ENCODE measurements at places on chromosomes 3 and 15.

DNA sequence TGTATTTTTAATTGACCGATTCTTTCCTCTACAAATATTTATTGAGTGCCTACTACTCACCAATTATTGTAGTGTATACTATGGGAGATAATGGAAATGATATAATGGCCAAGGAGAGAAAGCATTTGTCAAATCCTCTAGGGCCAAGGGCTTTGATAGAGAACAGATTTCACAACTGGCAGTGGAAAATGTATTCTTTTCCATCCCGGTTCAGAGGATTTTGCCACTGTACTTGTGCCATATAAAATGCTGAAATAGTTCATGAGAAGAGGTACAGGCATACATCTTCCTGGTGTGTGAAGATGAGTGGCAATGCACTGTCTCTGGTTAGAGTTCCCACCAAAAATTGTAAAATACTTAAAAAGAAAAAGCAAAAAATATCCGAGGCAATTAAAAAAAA lies 451.6 kb upstream of the TPRG1 start:
- H3K27ac ChIP-seq: no peak overlapping the region
- H3K4me1 ChIP-seq: peaks cover 2% of the 10 kb centered on the region
- no peak overlapping the region for H3K4me3 ChIP-seq

GRCh38 chr15:70051948-70052633 lies 45.6 kb downstream of the TLE3 start:
- no peaks in the 10 kb centered on the region for H3K27me3 ChIP-seq
- H3K4me3 ChIP-seq: no peak overlapping the region
- H3K27ac ChIP-seq: peak overlapping the region; percentile 49
- no peaks in the 10 kb centered on the region for H3K4me1 ChIP-seq

DNA sequence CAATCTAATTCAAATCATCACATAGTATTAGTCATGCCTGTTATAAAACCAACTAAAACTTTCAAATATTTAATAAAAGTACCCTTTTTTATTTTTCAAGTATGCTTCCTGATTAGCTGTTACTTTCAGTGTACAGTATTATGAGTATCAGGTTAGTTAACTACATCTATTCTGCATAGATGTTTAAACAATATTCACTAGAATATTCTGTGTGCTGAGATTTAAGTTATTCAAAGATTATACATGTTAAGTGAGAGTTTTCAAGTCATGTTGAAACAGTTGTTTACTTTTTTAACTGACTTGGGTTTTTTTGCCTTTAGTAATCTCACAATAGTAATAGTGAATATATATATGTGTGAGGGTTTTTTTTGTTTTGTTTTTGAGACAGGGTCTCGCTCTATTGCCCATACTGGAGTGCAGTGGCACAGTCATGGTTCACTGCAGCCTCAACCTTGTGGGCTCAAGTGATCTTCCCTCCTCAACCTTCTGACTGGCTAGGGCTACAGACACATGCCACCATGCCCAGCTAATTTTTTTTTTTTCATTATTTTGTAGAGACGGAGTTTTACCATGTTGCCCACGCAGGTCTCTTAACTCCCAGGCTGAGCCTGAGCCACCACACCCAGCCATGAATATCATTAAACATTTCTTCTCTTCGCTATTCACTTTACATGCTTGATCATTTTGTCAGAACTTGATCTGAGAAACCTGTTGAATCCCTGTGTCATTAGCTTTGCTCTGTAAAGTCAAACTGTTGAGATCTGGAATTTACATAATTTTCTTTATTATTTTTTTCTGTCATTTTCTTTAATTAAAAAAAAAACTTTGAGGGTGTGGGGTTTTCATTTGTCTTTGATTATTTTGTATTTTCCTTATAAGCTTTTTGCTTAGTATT lies 286.2 kb upstream of the UBE2E1 start:
- H3K4me3 ChIP-seq: no peak overlapping the region
- DNase-seq: no peak
- no peaks in the 10 kb centered on the region for H3K4me1 ChIP-seq

DNA sequence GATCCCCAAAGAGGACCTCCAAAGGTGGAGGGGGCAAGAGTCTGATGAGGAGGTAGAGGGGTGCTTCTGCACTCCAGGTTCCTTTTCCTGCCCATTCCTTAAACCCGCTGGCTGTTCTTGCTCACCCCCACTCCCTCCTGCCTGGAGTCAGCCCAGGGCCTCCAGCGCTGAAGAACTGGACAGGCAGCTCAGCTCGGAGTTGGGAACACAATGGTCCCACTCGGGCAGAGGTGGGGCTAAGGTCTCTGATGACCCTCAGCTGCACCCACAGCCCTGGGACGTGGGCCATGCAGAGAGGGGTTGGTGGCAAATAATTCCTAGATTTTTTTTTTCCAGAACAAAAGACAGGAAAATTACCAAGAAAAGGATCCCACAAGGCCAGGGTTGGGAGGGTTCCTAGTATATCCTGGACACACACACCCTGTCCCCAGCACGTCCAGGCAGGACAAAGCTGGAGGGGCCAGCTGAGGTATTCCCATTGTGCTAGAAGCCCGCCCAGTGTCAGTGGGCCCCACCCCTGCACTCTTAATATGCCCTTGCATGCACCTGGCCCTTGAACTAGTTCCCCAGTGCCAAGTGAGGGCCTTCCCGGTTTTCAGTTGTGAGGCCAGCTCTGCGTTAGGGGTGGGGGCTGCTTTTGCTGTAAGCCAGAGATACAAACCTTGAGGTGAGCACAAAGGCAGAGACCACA lies 22.1 kb upstream of the IP6K2 start:
- no peak for DNase-seq
- H3K36me3 ChIP-seq: no peaks in the 10 kb centered on the region
- H3K4me1 ChIP-seq: peaks cover 3% of the 10 kb centered on the region
- H3K4me3 ChIP-seq: no peak overlapping the region

DNA sequence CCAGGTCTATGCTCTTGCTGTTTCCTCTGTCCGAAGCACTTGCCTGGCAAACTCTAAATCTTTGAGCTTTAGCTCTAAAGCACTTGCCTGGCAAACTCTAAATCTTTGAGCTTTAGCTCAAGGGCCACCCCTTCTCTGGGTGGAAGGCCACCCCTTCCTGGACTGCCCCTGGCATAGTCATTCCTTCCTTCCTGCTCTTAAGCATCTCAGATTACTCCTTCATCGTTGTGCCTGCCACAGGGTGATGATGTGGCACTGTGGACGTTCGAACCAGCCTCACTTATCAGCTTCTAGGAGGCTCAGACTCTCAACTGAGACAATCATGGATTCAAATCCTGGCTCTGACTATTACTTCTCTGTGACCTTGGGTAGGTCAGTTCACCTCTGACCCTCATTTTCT lies 10.5 kb upstream of the CRABP1 start:
- no peaks in the 10 kb centered on the region for H3K4me1 ChIP-seq
- no peak overlapping the region for H3K27ac ChIP-seq
- H3K4me3 ChIP-seq: no peak overlapping the region
- peaks cover 7% of the 10 kb centered on the region for H3K27me3 ChIP-seq

GRCh38 chr3:52480768-52481715 lies 14.1 kb upstream of the STAB1 start:
- no peak for DNase-seq
- H3K27me3 ChIP-seq: no peaks in the 10 kb centered on the region
- peaks cover 37% of the 10 kb centered on the region for H3K36me3 ChIP-seq
- no peak overlapping the region for H3K4me3 ChIP-seq
- H3K27ac ChIP-seq: peak overlapping the region; percentile 37

DNA sequence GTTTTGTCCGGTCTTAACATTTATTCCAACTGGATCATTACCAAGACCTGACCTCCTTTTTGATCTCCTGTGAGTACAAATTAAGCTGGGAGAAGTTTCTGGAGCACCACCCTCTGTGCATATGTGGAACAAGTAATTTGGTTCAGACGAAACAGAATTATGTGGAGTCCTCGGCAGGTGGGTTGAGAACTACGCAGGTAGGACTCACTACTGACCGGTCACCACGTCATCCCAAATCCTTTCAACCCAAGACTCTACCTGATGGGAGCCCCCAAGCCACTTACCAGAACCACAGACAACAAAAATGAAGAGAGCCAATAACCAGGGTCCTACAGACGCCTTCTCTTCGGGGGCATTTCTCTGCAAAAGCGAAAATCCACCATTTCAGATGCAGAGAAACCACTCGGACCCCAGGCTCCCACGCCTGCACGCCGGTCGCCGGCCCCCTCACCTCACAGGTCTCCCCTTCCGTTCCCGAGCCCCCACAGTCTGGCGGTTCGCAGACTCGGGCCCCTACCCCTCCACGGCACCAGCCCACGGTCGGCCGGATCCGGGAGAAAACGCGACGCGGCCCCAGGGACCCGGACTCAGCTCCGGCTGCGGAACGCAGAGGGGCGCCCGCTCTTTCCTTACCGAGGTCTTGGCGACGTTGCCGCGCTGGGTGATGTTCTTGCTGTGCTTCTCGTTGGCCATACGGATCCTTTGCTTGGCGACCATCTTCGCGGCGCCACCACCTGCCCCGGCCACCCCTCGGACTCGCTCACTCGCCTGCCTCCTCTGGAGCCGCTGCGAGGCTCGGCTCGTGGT lies 674 bp downstream of the SERP1 start:
- H3K4me3 ChIP-seq: peak overlapping the region; percentile 94
- H3K27ac ChIP-seq: peak overlapping the region; percentile 92
- peaks cover 55% of the 10 kb centered on the region for H3K4me1 ChIP-seq
- H3K27me3 ChIP-seq: no peaks in the 10 kb centered on the region
- H3K36me3 ChIP-seq: peaks cover 53% of the 10 kb centered on the region
- peak; percentile 56 for DNase-seq

DNA sequence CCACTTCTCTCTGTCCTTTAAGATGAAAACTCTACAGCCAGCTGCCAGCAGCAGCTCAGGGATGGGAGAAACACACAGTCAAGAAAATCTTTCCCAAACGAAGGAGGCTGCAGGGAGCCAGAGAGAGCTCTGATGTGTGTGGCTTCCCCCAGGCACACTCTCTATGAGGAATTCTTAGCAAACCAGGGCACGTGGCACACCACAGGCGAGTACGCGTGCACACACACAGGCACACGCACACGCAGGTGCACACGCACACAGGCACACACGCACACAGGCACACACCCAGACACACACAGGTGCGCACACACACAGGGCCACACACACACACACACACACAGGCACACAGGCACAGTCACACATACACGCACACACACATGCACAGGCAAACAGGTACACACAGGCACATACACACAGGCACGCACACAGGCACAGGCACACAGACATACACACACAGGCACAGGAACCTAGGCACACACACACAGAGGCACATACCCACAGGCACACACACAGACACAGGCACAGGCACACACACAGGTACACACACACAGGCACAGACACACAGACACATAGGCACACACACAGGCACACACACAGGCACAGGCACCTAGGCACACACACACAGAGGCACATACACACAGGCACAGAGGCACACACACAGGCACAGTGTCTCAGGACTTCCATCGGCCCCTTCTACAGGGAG lies 91.5 kb upstream of the ATP2B2 start:
- H3K36me3 ChIP-seq: no peaks in the 10 kb centered on the region
- no peak overlapping the region for H3K27ac ChIP-seq
- peaks cover 20% of the 10 kb centered on the region for H3K27me3 ChIP-seq
- H3K4me1 ChIP-seq: peaks cover 5% of the 10 kb centered on the region
- DNase-seq: no peak

DNA sequence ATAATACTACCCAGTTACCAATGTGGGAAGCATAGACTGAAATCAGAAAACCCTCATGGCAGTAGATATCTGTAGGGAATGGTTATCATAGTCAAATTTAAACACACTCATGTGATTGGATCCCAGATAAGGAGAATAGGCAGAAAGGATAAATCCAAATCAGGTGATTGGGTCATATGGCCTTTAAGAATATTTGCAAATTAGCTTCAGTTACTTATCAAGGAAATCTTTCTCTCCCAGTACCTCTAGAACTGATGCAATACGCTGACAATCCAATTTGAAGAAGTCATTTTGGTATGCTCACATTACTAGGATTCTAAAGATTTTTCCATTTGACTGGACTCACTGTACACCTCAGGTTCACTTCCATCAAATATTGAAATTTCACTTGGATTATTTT lies 87.7 kb upstream of the MNS1 start:
- no peaks in the 10 kb centered on the region for H3K36me3 ChIP-seq
- no peaks in the 10 kb centered on the region for H3K27me3 ChIP-seq
- H3K4me1 ChIP-seq: no peaks in the 10 kb centered on the region

DNA sequence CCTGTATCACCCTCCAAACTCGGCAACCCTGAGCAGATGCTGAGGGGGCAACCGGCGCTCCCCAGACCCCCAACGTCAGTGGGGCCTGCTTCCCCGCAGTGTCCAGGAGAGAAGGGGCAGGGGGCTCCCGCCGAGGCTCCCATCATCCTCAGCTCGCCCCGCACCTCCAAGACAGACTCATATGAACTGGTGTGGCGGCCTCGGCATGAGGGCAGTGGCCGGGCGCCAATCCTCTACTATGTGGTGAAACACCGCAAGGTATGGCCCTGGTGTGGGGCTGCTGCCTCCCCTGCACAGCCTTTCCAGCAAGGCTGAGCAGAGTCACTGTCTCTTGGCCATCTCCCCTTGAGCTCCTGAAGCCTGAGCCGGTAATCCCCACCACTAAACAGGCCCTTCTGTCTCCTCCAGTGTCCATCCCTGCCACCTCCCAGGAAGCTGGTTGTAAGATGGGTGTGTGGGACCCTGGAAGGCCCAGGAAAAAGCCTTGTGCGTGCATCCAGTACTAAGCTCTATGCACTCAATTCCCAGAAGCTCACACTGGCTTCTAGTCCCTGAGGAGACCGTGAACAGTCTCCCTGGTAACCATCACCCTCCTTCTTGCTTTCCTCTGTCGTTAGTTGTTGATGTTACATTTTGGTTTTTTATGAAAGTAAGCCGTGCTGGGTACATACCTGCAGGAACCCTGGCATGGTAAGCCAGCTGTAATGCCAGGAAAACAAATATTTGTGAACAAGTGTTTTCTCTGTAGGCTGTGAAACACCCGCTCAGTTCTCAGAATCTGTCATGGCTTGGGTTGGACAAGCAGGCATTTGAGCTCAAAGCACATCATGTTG lies 63.3 kb downstream of the BOC start:
- H3K36me3 ChIP-seq: no peaks in the 10 kb centered on the region
- H3K4me1 ChIP-seq: peaks cover 6% of the 10 kb centered on the region
- H3K27me3 ChIP-seq: peaks cover 2% of the 10 kb centered on the region
- no peak overlapping the region for H3K4me3 ChIP-seq
- H3K27ac ChIP-seq: no peak overlapping the region

All from activated CD8-positive, alpha-beta T cell treated with anti-CD3 and anti-CD28 coated beads, Interleukin-2, amount 10 ng/mL, durations not matched to agents 7 days and 5 days (primary cell).